ENCODE measurements at places on chromosomes 7 and 10.

DNA sequence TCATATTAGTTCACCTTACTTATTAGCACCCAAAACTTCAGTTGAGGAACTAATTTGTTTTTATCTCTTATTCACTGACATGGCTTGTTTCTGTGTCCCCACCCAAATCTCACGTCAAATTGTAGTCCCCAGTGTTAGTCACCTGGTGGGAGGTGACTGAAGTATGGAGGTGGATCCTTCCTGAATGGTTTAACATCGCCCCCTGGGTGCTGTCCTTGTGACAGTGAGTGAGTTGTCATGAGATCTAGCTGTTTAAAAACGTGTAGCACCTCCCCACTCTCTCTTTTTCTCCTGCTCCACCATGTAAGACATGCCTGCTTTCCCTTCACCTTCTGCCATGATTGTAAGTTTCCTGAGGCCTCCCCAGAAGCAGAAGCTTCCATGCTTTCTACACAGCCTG is 75.0 kb upstream of the HECTD2 start:
- no peak for DNase-seq

DNA sequence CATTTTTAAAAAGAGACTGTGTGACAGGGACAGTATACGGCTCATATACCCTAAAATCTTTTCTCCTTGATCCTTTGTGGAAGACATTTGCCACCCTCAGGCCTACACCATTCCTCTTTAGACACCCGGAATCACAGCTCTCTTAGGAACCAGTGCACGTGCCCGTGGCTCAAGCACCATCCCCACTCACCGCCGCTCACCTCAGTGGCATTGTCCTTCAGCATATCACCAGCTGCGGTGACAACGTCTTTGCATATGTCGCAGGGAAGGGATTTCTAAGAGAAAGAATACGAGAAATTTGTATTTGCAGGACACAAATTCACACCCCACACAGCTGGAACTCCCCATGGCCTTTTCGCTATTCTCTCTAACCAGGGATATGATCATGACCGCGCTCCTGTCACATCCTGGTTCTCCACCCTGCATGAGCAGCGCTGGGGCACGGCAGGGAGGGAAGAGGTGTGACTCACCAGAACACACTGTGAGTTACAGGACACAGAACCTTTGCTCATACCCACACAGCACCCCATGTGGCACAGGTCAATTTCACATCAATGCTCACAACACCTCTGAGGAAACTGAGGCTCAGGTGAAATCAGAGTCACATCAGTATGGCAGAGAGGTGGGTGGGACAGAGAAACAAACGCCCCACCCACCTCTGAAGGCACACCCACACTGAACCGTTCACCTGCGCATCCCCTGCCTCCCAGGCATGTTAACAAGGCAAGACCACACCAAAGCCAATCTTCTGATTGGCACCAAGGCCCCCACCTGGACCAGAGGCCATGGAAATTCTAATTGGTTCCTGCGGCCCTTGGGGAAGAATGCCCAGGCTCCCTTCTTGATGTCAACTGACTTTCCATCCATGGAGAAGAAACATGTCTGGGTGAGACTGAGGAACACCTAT is 19.2 kb downstream of the PSAP start:
- no peak for DNase-seq

DNA sequence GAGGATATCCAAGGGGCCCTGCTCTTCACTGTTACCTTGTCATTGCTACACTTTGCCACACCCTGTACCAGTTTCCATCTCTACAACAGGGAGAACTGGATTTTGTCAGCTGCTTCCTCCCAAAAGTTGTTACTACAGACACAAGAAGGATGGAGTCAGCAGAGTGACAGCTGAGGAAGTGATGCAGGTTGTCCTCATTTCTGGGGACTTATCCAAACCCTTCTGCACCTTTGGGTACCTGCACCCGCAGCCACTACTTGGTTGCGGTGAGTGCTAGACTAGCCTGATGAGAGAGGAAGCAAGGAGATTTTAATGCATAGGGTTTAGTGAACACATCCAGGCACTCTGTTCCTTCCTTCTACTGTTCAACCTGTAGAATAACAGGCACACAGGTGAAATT is 281.0 kb downstream of the RPS24 start:
- peak; percentile 17 for DNase-seq

- no peak for DNase-seq
Observed at GRCh38 chr10:115001506-115002381, 63.7 kb downstream of the TRUB1 start.

GRCh38 chr10:115028419-115028818 is 64.7 kb upstream of the ATRNL1 start:
- no peak for DNase-seq

DNA sequence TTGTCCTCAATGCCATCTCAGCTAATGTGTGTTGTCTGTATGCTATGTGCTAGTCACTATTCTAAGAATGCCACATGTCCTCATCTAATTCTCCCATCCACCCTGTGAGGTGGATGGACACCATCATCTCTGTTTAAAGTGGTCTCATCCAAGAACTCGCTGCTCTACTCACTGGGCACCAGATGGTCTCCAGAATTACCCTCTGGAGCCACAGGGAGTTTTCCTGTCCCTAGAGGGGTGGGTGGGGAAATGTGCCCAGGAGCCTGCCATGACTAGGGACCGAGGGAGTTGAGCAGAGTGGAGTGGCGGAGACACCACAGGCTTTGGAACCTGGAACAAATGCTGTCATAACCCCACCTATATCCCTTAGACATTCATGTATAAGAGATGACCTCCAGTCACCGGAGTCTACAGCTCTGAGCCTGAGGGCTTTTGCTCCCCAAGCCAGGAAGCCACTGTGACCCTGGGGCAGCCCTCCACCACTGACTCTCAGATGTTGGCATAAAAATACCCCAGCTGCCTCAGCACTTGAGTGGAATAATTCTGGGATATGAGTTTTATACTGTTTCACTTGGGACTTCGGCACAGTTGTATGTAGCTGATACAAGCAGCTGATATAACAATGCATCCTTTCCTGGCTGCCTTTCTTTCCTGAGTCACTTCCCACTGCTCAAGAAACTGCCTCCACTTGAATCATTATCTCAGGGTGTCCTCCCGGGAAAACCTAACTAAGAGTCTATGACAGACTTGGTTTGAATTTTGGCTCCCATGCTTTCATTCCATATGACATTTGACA is 61.5 kb upstream of the RAPGEF5 start:
- no peak for DNase-seq

DNA sequence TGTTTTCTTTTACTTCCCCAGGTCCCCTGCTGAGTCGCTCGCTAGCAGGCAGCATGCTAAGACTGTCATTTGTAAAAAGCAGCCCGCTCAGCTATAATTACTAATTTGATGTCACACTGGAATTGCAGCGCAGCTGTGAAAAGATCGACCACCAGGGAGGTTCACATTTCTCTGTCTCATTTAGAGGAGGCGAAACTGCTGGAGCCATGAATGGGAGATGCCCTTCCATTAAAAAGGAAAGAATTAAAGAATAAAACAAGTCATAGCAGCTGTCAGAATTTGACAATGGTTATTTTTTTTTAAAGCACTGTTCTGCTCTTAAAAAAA is 153.5 kb downstream of the PIP4K2A start:
- no peak for DNase-seq

- no peak for DNase-seq
Observed at GRCh38 chr10:79007018-79007417, 61.7 kb upstream of the ZMIZ1 start.

DNA sequence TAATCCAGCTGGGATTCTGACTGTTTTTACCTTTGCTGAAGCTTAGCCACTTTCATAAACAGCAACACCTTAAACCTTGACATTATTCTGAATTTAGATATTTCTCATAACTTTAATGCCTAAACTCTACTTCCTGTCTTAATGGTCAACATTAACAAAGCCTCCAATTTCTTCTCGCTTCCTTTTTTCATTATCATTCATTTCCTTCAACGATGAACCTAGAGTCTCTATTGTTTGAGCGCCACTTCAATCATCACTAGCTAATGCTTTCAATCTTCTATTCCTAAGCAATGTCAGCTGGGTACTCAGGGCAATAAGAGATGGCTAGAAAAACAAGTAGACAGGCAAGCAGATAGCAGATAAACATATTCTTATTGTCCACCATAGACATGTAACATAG is 96.6 kb upstream of the TMEM196 start:
- no peak for DNase-seq

DNA sequence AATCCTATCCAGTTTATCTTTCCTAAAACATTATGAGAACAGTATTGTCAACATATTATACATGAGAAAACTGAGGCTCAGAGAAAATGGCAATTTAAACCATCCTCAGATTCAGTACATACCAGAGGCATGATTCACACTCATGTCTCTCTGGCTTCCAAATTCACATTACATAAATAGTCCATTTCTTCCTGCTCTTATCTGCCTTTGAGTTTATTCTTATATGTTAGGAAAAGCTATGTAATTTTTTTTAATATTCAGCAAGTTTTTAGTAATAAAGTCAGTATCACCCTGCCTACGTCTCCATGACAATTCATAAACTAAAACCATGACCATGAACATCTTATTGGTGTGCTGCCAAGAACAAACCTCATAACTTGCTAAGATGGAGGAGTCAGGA is 1260.2 kb upstream of the SORCS1 start:
- no peak for DNase-seq

- no peak for DNase-seq
Observed at GRCh38 chr10:101066146-101066895, 4.5 kb downstream of the KAZALD1 start.

DNA sequence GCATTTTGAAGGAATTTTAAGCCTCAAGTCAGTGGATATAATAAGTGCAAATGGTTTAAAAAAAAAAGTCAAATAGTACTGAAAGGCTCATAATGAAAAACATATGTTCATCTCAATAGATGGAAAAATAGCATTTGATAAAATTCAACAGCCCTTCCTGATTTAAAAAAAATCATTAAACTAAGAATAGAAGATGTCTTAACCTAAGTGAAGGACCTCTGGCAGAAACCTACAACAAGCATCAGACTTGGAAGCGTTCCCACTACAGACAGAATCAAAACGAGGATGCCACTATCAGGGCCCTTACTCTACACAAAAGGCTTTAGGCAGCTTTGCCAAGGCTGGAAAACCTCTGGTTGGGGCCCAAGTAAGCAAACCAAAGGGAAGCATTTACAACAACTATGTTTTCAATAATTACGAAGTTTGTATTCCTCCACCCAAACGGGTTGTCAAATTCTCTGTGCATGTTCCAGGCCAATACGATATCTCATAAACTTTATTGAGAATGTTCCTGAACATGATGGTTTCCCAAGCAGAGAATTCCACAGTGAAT is 45.1 kb downstream of the CYTH3 start:
- DNase-seq: no peak

GRCh38 chr10:86335831-86336230 is 30.8 kb downstream of the GRID1 start:
- no peak for DNase-seq

GRCh38 chr10:43372765-43373361 is 1.4 kb downstream of the FXYD4 start:
- DNase-seq: no peak

DNA sequence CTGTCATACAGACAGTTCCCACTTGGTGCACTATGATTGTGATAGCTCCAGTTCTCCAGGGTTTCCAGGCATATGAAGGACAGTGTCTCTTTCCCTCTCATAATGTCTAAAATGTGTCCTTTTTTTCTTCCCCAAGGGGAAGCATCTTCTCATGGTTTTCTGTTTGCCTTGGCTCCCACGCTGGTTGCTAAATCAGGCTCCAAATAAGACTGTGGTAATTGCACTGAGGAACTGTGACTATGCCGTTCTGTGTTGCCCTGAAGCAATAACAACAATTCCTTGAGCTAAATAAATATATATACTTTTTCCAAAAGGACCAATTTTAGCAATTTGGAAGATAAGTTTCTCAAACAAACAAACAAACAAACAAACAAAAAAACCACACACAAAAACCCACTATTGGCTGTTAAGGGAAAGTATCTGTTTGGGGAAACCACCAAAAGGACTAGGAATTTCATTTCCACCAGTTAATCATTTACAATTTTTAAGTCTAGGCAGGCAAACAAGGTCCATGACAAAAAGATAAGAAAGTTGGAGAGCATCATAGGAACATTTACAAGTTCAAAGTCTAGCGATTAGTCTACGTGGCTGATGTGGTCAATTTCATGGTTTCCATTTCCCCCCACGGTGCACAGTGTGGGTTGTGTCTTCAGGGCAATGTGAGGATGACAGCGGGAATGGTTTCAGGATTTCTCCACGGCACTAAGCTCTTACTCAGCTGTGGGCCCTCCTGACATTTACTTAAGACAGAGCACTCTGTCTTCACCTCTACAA is 62.4 kb downstream of the THNSL1 start:
- no peak for DNase-seq

DNA sequence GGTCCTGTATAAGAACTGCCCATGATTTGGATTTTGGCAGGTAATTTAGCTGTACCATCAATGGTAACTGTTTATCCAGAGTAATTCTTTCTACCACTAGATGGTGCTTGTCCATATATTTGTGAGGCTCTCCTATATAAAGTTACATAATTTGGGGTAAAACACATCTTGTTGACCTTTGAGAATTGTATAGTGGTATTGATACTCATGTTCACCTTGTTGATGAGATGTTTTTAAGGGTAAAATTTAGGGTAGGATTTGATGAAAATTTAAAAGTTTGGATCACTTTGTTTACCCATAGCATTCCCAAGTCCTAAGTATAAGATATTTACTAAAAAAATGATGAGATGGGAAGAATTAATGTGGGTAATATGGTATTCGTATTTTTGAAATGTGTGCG is 31.6 kb downstream of the ST7 start:
- DNase-seq: no peak

DNA sequence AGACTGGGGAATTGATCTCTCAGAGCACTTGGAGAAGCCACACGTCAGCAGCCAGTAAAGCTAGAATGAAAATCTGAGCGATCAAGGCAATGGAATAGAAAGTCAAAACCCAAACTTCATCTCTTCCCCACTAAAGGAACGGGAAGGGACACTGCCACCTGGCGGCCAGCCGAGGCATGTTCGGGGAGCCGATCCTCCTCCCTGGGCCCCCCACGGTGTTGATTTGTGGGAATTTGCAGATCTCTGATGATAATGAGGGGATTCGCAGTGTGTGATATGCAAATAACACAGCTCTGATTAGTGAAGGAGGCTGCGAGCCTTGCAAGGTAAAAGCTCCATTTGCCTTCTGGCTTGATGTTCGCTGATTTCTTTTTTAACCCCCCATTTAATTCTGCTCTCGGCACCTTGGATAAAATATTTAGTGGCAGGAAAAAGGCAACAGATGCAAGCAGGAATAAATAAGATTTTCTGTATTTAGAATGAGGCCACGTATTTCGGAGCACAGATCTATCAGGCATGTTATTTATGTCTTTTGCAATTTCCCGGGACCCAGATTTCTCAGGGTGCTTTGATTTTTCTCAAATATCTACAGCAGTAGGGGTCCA is 258.6 kb downstream of the PAXIP1 start:
- no peak for DNase-seq

GRCh38 chr10:74072503-74072902 is 74.6 kb downstream of the VCL start:
- no peak for DNase-seq

- no peak for DNase-seq
Observed at GRCh38 chr7:139915864-139916716, 87.0 kb downstream of the TBXAS1 start.

- DNase-seq: no peak
Observed at GRCh38 chr10:45468079-45468478, 94.1 kb downstream of the ALOX5 start.

Measured in mesothelial cell of epicardium (in vitro differentiated cells).